ENCODE measurements at places on chromosomes 12 and 14.

DNA sequence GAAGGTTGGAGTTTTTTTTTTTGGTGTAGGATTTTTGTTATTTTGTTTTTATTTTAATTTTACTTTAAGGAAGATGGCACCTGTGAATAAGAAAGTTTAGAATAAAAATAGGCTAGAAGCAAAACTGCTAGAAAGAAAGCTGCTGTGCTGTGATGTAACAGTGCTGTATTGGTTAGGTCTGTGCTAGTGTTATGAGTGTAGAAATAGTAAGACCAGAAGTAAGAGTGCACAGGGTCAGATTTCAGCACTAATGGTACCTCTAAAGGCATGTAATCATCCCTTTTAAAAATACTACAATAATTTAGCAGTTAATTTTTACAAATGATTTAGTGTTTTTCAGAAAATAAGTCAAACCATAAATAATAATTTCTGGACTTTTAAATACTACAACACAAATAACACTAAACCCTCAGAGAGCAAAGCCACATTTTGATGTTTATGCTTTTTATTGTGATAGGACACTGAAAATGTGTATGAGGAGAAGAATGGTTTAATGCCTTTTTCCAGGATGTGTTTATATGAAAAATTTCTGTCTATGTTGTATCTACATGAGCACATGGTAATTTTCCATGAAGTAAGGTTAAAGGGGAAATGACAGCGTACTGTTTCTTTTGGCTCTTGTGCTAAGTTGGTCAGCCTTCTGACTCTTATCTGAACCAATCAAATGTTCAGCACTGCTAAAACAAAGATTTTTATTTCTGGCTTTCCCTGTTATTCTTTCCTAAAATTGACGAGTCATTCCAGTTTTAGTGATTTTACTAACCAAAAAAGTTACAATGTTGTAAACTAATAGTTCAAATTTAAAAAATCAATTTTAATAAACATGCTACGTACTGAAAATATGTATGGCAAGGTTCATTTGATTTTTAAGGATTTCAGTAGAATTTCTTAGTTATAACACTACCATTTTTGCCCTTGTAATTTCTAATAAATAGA is 96.1 kb downstream of the PPHLN1 start:
- DNase-seq: no peak

DNA sequence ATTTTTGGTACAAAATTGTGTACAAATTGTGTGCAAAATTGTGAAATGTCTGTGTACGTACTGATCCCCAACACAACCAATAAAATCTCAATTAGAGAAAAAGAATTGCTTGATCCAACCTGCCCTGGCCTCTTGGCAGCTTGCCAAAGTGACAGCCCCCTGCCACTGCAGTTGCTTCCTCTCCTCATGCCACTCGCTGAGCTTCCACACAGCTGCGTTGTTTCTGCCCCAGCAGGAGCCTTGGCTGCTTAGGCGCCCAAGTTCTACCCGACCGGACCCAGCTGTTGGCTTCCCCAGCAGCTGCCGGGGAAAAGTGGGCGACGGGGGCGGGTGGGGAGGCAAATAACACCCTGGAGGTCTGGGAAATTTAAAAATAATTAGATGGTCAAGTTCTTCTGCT is 171.8 kb upstream of the ATF7IP start:
- DNase-seq: no peak

GRCh38 chr12:8099235-8099634 is 17.2 kb downstream of the NECAP1 start:
- no peak for DNase-seq

DNA sequence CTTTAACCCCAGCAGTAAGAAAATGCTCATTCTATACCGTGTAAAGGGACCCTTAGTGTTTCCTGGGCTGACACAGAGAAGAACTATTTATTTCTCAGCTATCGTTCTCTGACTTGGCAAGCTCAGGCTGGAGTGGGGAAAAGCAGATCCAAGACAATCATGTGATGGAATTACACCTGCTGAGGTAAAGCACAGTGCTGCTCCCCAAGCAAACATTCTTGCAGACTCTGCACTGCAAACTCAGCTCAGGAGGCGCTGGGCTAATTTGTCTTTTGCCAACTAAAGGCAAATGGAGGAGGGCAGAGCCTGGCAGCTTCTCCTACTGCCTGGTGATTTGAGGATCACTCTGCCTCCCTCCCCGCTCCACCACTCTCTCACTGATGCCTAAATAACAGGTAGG is 57.8 kb upstream of the FUT8 start:
- no peak for DNase-seq

- DNase-seq: no peak
These were observed 99.6 kb upstream of the FOXG1 start for GRCh38 chr14:28666961-28667360.

- no peak for DNase-seq
These were observed 39.7 kb upstream of the FOS start for GRCh38 chr14:75238756-75239455.

- no peak for DNase-seq
These were observed 12.1 kb downstream of the ZFHX2 start for GRCh38 chr14:23539248-23540140.

DNA sequence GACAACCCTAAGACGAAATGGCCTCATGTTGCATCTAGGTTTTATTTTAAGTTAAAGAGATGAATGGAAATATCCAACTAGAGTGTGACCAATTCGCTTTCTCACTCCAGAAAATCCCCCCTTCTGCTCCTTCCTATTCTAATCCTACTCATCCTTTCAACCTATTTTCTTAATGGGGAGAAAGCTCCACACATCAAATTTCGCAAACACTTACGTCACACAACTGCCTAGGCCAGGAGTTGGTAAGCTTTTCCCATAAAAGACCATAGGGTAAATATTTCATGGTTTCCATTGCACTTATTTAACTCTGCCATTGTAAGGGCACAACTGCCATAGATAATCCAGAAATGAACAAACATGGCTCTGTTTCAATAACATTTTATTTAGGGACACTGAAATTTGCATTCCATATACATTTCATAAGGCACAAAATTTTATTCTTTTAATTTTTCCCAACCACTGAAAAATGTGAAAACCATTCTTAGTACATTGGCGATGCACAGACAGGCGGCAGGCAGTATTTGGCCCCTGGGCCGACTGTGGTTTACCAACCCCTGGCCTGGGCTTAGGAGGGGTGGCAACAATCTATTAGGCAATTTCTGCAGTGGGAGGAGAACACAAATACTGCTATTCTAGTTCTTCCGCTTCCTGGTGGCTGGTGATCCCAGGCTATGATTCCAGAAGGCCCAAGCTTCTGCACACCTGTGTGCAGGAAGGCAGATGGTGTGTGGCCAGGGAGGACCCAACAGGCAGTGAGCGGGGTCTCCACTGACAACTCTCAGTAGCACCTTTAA is 67.2 kb upstream of the FOXN3 start:
- DNase-seq: no peak

DNA sequence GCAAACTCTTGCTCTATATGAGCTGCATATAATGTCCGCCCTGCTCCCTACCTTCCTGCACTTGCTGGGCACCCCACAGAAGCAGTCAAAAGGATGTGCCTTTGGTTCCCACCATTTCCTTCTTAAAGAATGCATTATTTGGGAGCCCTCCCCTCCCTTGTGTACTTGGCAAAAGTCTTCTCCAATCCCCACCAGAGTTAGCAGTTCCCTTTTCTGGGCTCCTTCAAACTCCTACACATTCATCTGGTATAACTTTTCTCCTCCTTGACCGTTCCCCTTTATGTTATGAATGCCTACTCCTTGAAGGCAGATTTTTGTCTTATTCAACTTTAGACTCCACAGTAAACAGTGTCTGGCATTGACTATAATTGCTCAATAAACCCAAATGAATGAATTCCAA is 27.8 kb downstream of the AREL1 start:
- DNase-seq: no peak

DNA sequence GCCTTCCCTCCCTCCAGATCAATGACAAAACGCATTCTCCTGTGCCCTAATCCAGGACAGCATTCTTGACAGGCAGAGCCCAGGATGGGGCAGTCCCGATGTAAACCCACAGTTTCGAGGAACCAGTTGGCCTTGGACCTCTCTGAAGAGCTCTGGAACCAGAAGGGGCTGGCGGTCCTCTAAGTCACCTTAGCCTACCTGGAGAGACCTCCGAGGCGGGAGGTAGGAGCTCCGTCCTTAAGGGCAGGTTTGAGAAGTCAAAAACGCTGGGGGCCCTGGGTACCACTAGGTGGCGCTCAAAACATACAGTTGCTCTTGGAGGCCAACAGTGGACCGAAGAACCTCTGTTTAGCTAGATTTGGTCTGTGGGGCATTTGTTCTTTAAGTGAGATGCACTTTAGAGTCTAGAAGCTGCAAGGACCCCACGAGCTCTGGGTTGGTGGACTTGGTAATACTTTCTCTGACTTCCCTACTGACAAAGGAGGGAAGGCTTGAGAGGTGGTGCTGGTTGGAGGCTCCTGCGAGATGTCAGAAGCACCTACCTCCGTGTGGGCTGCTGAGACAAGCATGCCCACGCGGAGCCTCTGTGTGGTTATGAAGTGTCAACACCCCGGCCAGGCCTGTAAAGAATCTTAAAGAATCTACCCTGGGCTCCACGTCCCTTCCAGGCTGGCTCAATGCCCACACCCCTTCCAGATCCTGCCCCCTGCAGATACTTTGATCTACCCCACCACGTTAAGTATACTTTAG is 74.8 kb upstream of the CHST11 start:
- DNase-seq: peak; percentile 69

DNA sequence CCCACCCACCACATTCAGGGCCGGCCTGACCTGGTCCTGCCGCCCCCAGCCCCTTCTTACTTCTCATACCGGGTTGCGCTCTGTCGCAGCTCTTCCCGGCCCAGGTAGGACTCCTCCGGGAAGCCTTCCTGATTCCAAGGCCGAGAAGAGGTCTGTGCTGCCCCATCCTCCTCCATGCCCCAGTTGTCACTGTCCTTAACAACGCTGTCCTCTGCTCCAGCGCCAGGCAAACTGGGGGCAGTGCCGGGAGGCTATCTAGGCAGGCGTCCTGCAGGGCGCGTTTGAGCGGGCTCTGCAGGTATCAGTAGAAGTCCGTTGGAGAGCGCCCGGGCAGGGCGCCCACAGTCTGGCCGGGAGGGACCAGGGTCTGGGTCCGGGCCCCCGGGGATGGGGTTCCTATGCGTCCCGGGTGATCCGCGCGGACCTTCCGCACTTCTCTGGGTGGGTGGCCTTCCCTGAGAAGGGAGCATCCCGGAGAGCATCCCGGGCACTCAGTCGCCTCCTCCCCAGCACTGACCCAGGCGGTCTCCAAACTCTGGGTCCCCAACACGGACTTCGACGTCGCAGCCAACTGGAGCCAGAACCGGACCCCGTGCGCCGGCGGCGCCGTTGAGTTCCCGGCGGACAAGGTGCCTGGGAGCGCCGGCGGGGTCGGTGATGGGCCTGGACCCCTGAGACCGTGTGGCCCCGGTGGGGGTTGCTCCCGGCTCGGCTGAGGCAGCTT is 900 bp downstream of the AMN start:
- DNase-seq: no peak

DNA sequence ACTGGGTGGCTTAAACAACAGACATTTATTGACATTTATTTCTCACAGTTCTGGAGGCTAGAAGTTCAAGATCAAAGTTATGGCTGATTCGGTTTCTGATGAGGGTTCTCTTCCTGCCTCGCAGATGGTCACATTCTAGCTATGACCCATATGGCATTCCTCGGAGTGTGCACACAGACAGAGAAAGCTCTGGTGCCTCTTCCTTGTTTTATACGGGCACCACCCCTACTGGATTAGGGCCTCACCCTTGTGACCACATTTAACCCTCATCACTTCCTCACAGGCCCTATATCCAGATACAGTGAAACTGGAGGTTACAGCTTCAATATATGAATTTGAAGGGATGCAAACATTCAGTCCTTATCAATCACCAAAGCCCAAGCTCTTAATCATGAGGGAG is 77.0 kb upstream of the OVCH1 start:
- DNase-seq: no peak

- DNase-seq: no peak
These were observed 13.2 kb downstream of the DTX1 start for GRCh38 chr12:113069751-113070116.

GRCh38 chr14:105118646-105119407 is 49.7 kb downstream of the JAG2 start:
- DNase-seq: no peak

- no peak for DNase-seq
These were observed 50.6 kb downstream of the DUSP16 start for GRCh38 chr12:12511895-12512711.

- no peak for DNase-seq
These were observed 27.7 kb upstream of the CMA1 start for GRCh38 chr14:24535737-24536136.

- DNase-seq: no peak
These were observed 8.9 kb downstream of the RSRC2 start for GRCh38 chr12:122517877-122518276.

GRCh38 chr12:29374913-29375312 is 6.1 kb downstream of the ERGIC2 start:
- DNase-seq: no peak

DNA sequence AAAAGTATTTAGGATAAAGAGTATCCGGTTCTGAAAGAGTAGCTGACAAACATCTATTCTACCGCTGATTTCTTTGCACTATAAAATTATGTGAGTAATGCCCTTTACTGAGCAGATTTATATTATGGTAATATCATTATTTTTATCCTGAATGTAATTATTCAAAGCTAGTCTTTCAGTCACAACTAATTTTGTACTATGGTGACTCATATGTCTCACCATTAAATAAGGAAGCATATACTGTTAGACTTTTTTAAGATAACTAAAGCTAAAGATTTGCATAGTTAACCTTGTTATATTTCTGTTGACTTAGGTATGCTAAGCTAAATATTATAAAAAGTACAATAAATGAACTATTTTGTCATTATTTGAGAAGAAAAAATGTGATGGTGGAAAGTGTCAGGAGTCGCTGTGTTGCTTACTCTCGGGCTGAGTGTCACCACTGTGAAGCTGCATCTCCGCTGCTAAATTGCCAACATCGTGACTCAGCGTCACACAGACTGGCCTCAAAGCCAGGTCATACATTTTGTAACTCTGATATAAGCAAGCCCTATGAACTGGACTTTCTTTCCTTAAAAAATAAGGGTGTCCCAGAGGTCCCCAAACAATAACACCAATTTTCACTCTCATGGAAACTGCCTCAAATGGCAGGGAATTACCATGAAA is 69.1 kb upstream of the SSTR1 start:
- no peak for DNase-seq

DNA sequence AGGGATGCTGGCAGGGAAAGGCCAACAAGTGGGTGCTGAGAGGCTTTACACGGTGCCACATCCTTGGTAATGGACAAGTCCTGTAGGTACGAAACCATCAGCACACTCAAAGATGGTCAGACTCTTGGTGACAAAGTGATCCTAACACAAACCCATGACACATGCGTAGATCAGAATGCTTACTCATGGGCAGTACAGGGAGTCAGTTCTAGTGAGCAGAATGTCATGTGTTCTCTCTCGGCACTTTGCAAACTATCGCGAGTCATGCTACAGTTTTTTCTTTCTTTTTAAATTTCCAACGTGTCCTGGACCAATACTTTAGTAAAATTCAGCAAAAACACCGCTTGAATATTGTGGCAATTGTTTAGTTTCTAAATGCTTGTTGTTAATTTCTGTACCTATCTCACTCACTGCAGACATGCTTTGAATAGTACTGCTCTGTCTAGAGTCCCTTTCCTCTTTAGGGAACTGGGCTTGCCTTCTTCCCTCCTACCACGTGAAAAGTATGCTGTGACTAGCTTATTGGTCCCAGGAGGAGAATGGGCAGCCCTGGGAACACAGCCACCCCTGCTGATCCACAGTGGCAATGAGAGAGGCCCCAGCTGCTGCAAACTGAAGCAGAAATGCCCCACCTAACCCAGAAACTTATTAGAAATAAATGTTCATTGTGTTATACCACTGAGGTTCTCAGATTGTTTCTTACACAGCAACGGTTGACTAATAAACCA is 62.4 kb downstream of the UBR7 start:
- no peak for DNase-seq

GRCh38 chr12:56628671-56629458 is 1.3 kb downstream of the BAZ2A start:
- DNase-seq: peak; percentile 50
